ENCODE measurements at places on chromosomes 2 and 18.

GRCh38 chr2:238728330-238729260 lies 119.3 kb upstream of the TWIST2 start:
- DNase-seq, result peak; percentile 89

DNA sequence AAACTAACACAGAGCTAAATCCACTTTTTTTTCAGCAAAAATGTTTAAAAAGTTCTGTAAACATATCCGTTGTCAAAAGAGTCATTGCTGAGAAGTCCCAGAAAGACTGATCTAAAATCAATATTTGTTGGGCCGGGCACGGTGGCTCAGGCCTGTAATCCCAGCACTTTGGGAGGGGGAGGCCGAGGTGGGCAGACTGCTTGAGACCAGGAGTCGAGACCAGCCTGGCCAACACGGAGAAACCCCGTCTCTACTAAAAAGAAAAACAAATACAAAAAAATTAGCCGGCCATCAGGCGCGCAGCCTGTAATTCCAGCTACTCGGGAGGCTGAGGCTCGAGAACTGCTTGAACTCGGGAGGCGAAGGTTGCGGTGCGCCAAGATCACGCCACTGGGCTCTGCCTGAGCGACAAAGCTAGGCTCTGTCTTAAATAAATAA lies 1.4 kb downstream of the OLA1 start:
- DNase-seq, result no peak

GRCh38 chr18:33239298-33239697 lies 201.2 kb downstream of the CCDC178 start:
- DNase-seq, result no peak

DNA sequence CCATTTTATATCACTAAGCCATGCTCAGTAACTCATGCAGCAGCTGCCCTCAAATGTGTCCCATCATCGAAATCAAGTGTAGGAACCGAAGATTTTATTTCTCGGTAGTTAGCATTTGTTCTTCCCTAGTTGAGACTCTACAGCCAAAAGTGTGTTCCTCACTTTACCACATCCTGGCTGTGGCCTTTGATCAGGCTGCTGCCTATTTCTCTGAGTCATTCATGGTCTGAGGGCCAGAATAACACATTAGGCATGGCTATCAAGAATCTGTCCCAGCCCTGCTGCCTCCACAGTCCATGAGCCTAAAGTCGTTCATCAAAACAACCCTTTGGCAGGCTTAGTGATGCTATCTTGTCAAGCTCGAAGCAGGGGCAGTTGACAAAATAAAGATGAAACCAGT lies 300.1 kb downstream of the TDRD15 start:
- no peak for DNase-seq

GRCh38 chr2:171320208-171320621 lies 113.6 kb downstream of the METTL8 start:
- no peak for DNase-seq

DNA sequence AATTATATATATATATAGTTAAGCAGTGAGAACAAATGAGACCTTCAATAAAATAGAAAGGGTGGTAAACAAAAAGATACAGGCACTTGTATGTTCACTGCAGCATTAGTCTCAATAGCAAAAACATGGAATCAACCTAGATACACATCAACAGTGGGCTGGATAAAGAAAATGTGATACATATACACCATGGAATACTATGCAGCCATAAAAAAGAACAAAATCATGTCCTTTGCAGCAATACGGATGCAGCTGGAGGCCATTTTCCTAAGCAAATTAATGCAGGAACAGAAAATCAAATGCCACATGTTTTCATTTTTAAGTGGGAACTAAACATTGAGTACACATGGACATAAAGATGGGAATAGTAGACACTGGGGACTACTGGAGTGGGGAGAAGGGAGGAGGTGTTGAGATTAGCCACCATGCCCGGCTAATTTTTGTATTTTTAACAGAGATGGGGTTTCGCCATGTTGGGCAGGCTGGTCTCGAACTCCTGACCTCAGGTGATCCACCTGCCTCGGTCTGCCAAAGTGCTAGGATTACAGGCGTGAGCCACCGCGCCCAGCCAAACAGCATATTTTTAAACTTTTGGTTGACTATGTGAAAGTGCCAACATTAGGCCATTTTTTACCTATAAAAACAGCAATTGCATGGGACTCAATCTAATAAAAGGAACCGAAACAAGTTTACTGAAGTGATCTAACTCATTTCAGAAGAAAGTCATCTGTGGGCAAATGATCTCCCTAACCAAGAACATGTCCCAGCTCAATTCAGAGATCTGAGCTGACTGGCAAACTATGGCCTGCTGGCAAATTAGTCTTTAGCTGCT lies 23.7 kb downstream of the ICA1L start:
- DNase-seq, result no peak

DNA sequence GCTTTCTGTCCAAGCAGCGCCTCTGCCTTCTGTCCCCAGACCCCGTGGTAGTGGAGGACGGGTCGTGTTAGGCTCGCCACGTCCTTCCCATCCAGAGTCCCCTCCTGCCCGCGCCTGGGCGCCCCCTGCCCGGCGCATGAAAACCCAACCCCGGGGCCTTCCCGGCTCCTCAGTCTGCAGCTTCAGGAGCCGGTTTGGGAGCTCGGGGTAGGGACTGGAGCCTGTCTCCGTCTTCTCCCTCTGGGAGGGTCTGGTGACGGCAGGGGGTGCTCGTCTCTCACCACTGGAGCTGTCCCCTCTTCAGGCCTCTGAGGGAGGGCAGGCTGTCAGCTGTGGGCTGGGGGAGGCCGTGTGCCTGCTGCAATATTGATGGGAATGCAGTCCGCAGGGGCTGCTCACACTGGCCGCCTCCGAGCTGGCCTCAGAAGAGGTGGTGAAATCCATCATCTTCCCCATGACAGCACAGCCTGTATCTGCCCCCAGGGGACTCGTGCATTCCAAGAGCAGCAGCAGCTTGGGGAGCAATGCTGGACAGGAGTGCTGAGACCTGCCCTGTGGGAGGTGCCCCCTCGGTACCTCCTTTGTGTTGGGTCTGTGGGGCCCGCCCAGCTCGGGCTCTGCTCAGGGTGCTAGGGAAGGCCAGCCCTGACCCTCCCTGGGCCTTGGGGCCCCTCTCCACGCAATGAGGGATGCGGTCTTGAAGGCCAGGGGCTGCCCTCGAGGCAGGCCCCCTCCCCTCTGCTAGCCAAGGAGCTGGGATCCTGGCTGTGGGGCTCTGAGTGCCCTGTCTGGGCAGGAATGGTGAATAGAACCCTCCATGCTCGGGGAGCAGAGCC lies 17.8 kb upstream of the KLHL30 start:
- no peak for DNase-seq

GRCh38 chr2:209008636-209009287 lies 415.1 kb upstream of the MAP2 start:
- no peak for DNase-seq

DNA sequence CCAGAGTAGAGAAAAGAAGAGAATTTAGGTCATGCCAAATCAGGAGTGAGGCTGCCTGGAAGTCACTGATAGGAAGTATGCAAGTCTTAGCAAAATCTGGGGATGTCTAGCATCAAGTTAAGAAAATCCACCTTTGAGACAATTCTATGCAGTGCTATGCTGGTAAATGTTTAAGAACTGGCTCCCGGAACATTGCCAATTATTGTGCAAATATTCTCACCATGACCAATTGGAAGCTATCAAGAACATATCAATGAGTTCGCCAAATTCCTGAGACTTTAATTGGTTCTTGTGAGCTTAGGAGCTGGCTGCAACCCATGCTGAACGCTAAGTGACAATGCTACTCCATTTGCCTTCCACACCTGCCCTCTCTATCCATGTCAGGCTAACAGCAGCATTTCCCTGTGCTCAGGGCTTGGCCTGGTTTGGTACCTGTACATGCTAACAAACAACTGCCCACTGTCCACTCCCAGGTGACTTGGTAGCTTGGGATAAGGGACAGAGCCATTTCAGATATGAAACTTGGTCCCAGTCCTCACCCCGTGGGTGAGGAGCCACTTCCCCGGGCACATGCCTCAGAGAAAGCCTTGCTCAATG lies 172.9 kb upstream of the KLHL29 start:
- DNase-seq, result no peak

- no peak for DNase-seq
These were observed 280.9 kb upstream of the SIX2 start for GRCh38 chr2:45289997-45290709.

DNA sequence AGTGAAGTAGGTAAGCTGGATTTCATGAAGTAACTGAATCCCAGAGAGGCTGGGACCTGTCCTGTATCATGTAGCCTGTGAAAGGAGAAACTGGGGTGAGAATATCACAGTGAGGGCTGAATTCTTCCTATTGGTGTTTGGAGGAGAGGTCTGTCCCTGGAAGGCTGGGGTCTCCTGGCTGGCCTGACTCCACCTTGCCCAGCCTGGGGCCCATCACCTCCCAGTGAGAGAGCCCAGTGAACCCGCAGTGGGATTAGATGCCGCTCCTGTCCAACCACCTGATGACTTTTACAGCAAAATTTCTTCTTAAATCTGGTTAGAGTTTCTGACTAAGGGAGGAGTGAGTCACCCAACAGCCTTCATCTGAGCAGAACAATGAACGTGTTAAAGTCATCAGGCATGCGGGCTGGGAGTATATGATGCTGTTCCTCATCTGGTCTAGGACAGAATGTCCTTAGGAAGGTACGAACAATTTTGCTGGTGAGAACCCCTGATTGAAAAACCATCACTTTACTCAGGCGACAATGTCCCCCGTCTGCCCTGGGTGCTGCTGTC lies 152.9 kb downstream of the LPIN1 start:
- no peak for DNase-seq

Measured in trophoblast cell (in vitro differentiated cells and primary cell).